ENCODE measurements at places on chromosomes 16 and 17.

DNA sequence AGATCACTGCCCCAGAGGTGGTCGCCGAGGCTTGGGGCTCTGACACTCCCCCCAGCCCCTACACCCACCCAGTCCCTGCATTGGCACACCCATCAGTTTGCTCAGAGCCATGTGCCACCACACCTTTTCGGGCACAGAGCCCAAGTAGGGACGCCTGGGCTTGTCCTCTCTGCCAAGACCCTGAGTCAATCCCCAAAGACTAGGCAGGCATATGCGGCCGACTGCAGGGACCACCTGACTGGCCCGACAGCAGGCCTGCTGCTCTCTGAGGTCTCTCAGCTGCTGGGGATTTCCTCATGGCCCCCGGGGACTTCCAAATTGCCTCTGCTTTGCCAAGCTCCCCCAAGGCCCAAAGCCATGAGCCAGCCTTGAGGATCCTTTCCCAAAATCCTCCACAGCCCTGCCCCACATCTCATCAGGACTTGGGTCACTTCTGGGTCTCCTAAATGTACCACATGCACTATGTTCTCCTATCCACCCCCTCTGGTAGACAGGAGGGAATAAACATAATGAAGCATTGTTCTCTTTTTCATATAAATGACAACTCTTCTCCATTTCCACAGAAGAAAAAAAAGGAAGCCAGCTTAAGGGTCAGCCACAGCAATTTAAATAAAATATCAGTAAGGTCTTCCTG lies 30.6 kb downstream of the MYO18A start:
- DNase-seq = no peak

GRCh38 chr17:73224663-73225305 lies 31.9 kb downstream of the COG1 start:
- no peak for DNase-seq

- DNase-seq = no peak
Measured at GRCh38 chr17:8053600-8053999, 14.7 kb downstream of the ALOX15B start.

- no peak for DNase-seq
Measured at GRCh38 chr16:57038166-57038565, 48.8 kb downstream of the NLRC5 start.

GRCh38 chr16:86362155-86362849 lies 148.0 kb upstream of the FOXF1 start:
- no peak for DNase-seq
